Stimulated activated CD8-positive, alpha-beta memory T cell treated with anti-CD3 and anti-CD28 coated beads, Interleukin-2, amount 100 ng/mL, for 48 hours (primary cell): ENCODE measurements at places on chromosomes 12 and 14.

- no peak for DNase-seq
Observed at GRCh38 chr12:26572137-26572536, 260.9 kb downstream of the ITPR2 start.

- DNase-seq = no peak
Observed at GRCh38 chr14:93669632-93670031, 118.7 kb downstream of the PRIMA1 start.

GRCh38 chr12:98466640-98467400 is 48.6 kb upstream of the TMPO start:
- no peak for DNase-seq

DNA sequence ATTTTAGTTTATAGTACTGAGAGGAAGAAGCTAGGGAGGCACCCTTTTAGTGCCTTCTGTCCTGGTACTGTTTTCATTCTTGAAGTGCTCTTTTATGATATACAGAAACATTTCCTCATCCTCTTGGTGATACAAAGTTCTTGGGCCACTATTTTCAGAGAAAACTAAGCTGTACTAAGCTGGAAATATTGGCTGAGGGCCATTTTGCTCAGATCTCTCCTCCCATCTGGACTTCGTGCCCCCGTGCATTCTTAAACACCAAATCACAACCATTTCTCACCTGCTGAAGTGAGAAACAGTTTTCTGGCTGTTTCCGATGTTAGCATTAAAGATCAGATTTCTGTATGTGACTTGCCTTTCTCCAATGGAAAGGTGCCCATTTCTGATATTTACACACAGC is 158.9 kb downstream of the FBXL14 start:
- DNase-seq = no peak

DNA sequence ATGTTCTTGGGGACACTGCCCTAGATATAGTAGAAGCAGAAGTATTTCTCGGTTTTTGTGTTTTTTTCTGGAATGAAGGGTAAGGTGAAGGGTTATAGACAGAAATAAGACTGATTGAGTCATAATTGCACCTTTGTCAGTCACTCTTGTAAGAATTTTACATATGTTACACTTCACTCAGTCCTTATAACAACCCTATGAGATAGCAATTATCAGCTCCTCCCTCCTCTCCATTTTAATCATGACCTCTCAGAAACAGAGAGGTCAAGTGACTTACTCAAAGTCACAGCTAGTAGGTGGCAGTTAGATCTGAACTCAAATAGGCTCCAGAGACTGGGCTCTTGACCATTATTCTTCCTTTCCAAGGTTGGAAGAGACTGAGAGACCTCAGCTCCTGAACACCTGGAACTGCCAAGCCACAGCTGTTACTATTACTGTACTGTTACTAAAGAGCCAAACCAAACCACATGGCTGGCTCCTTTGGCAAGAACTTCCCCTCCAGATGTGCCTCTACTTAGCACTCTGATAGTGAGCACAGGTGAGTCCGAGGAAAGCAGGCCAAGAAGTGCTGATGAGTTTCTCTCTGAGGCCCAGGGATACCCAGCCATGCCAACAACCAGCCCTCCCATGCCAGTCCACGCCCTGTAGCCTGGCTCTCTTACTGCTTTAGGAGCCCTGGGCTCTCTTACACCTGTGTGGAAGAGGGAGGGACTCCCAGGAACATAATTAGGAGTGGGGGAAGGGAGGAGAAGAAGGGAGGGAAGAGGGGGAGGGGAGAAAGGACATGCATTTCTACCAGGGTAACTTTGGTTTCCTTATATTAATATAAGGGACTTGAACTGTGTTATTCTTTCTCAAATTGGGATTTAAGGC is 121.3 kb downstream of the CRADD start:
- no peak for DNase-seq

DNA sequence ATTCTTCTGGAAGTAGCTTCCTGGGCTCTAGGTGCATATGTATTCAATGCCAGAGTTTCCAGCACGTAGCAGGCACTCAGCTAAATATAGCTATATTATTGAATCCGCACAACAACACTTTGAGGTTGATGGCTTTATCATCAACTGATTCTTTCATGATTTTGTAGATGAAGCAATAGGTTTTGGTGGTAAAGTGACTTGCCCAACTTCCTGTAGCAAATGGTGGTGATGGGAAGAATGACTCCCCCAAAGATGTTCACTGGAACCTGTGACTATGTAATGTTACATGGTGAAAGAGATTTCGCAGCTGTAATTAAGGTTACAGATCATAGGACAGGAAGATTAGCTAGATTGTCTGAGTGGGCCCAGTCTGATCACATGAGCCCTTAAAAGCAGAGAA is 3.2 kb downstream of the TDRD9 start:
- DNase-seq = no peak

DNA sequence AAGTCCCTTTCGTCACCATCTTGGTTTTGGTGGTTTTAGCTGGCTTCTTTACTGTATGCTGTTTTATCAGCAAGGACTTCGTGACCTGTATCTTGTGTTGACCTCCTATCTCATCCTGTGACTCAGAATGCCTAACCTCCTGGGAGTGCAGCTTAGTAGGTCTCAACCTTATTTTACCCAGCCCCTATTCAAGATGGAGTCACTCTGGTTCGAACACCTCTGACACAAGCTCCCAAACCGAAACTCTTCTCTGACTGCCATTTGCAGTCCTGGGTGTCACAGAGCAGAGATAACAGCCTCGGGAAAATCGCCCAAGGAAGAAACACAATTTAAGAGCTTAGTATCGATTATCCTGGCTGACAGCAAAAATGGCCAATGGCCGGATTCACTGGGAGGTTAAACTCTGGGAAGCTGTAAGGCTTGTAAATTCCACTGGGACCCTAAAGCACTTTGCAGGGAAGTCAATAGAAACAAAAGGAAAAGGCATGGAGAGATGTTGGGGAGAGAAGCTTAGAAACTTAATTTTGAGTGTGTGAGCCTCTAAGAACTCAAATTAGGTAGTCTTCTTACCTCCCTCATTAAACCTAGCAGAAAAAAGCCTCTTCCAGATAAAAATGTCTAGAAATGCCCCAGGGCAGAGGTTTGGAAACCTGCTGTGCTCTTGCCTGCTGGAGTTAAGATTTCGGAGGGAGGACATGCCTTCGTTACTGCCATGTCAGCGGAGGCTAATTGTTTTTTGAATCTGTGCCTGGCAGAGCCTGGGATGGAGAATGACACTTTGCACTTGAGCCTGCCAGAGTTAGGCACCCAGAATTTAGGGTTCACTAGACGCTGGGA is 56.5 kb upstream of the RPH3A start:
- no peak for DNase-seq

GRCh38 chr14:97177635-97178034 is 380.5 kb downstream of the VRK1 start:
- DNase-seq = no peak

DNA sequence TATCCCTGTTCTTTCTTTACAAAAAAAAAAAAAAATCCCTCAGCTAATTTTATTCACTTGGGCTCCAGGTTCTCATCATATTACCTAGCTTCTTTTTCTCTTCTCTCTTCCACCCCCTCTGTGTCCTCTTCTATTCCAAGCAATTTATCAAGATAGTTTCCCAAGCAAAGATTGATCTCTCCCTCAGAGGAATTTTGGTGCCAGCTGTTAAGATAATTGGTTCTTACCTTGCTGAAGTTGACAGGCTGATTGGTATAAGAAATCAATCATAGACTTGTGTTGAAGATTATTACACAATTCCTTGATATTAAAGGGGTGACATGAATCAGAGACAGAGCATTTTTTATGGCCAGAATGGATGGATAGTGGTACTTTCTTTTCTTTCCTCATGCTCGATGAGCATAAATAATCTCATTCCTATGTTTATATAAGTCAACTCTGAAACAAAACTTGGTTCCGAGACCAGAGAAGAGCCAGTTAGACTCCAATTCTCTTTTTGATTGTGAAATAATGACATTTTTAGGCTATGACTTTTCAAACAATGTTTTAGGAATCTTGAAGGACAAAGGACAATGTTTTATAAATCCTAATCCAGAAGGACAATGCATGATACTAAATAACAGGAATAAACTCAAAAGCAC is 264.1 kb upstream of the PRKD1 start:
- no peak for DNase-seq

DNA sequence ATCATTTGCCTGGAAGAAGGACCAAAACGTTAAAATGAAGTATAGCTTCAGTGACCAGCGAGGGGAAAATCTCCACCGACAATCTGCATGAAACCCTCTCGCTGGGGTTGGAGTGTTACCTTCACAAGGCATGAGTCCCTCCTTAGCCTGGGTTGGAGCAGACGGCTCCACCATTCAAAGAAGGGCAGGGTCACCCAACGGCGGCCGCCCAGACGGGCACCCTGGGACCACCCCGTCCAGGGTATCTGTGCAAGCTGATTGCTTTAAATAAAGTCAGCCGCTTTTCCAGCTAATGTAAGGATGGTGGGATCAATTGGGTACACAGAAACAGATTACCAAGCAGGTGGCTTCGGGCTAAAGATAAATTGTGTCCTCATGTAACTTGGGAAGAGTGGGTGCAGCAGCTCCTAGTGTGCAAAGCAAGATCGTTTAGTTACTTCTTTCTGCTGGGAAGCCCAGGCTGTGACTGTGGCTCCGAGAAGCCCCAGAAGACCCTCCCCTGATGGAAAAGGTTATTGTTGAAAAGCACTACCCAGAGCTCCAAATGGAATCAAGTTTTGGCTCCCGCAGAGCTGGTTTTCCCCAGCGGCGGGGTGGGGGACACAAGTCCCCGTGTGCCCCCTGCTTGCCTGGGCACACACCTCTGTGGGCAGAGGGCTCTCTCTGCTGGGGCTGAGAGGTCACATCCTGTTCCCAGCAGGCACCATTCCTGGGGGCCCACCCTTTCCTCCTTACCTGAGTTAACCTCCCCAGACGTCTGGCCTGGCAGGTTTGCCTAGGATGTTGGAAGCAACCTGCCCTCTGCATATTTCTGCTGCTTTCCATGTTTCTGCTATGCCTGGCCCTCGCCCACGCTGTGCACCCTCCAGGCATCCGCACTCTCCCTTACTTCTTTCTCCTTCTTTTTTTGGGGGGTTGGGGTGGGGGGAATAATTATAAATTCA is 318.6 kb upstream of the DIO3 start:
- no peak for DNase-seq

DNA sequence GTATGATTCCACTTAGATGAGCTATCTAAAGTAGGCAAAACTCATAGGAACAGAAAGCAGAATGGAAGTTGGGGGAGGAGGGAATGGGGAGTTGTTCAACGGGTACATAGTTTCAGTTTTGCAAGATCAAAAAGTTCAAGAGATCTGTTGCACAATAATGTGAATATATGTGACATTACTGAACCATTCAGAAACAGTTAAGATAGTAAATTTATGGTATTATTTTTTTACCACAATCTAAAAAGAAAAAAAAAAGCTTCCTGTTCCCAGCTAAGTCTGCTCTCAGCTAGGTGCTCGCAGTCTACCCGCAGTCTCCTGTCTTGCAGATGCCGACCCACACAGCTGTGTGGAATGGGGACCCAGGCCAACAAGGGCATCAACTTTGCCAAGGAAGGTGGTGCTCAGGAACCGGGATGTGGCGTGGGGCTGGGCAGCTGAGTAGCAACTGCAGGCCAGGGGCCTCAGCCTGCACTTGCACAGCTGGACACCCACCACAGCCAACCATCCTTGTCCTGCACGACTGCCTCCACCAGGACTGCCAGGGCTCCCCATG is 15.3 kb upstream of the ANO6 start:
- no peak for DNase-seq

DNA sequence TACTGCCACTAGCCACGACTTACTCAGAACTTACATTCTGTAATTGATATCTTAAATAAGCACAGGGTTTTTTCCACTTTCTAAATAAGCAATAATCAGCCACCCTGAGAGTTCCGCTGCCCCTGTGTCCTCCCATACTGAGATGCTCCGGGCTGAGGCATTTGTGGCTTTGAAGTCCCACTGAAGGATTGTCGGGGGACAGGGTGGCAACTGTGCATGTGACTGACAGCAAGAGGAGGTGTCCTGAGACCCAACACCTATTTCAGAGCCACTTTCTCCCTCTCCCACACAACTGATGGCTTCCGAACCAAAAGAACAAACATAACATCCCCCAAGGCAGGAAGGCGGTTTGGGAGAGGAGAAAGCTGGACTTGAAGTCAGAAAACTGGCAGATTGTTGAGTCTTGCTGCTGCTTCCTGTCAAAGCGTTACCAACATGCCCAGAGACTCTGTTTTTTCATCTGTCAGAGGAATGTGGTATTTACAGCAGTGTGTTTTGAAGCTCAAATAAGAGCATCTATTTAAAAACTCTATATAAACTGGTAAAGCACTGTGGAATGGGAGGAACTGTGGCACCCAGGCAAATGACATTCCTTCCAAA is 157.9 kb upstream of the FKBP4 start:
- no peak for DNase-seq

DNA sequence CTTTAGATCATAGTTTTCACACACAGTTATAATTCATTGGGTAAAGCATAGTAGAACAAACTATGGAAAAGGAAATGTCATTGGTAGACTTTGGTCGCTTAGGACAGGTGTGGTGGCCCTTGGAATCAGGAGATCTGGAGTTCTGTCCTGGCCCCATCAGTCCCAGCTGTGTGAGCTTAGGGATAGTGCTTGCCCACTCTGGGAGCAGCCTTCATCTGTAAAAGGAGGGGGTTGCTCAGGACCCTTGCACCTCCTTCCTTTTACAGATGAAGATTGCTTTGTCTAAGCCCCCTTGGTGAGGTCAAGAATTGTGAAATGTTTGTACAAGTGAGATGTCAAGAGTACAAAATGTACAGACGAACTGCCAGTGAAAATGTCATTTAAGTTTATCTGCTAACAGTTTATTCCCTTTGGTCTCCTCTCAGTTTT is 93.2 kb downstream of the BORCS5 start:
- DNase-seq = no peak

- no peak for DNase-seq
Observed at GRCh38 chr12:131826097-131826928, 1.9 kb upstream of the MMP17 start.

GRCh38 chr12:9870286-9870866 is 1.2 kb upstream of the CLEC2B start:
- DNase-seq = no peak

- no peak for DNase-seq
Observed at GRCh38 chr12:43113135-43113534, 438.9 kb downstream of the ADAMTS20 start.

GRCh38 chr12:23950210-23950774 is 822 bp upstream of the SOX5 start:
- no peak for DNase-seq

- DNase-seq = no peak
Observed at GRCh38 chr14:69708049-69708448, 58.9 kb upstream of the SRSF5 start.

DNA sequence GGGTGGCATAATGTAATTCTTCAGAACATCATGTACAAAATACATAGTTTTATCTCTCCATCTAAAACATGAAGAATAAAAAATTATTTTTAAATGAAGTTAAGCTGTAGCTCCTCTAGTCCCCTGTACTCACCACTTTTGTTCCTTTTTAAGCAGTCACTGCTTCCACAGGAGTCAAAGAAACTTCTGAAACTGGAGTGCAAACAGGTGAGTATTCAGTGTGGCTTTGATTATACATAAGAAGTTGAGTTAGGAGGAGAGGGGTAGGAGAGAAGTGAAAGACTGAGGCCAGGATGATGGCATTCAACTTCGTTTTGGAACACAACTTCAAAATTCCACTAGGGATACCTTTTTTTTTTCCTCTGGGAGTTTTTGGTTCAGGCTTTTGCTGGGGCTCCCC is 131.4 kb upstream of the CNTN1 start:
- DNase-seq = no peak
